ENCODE measurements at places on chromosomes 12 and 14.

DNA sequence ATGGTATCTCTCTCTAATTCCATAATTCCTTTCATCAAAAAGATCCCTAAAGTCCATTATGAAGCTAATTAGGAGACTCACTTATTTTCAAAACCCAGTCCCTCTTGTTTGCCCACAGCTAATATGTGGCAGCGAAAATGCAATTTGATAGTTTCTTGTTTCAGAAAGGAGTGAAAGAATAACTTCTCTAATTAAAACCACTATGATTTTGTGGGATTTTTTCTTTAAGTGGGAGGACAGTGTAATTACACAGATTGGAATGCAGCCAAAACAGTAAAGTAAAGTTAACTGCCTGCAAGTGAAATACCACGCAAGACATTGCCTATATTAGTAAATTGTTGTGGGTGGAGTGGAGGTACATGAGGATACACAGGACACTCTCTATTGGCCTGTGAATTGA, 50.0 kb downstream of the PTPRO start:
- no peak for DNase-seq

DNA sequence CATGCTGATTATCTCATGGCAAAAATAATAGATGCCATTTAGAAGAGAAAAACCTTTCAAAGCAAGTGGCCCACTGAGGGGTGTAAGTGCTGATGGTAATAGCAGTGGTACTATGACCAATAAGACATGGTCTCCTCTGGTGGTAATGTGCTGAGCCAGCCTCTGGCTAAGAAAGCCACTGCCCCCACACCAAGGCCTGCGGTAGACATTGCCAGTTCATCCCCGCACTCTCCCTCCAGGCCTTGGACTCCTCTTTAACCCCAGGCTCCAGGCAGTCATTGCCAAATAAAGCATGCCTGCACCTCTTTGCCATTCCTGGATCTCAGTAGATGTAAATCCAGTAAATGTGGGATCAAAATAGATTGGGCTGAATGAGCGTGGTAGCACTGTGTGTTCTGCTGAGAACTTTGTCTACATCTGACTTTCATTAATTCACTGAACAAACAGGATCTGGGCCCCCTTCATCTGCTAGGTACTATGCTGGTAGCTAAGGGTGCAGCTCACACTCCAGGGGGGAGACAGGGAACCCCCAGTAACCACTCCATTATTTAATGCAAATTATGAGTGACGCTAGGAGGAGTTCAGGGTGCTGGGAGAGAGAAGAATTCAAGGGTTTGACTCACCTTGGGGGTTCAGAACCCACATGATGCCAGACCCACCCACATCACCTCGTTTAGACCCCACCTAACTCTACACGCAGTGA, 89.3 kb downstream of the BCL11B start:
- DNase-seq = no peak

GRCh38 chr14:70563869-70564268, 29.1 kb upstream of the ADAM20 start:
- no peak for DNase-seq

DNA sequence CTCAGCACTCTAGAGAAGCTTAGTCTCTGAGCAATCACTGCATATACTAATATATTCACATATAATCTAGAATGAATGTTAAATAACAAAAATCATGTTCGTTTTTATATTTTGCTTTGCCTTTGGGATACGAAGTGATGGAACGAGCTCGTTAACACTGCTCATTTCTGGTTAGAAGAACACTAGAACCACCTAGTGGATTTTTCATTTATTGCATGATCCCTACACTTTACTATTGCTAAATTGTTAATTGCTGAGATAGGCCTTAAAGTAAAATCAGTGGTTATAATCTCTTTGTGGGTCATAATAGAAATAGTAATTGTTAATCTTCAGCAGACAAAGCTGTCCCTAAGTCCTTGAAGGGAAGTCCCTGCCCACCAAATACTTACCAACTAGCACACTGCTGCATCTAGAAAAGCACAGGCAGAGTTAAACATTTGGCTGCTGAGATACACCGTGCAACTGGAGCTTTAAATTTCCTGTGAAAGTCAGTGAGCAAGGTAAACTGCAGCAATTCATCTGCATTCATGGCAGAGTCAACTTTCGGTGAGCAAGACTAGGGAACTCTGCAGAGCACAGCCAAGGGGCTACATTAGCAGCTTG, 353.7 kb downstream of the APAF1 start:
- no peak for DNase-seq

DNA sequence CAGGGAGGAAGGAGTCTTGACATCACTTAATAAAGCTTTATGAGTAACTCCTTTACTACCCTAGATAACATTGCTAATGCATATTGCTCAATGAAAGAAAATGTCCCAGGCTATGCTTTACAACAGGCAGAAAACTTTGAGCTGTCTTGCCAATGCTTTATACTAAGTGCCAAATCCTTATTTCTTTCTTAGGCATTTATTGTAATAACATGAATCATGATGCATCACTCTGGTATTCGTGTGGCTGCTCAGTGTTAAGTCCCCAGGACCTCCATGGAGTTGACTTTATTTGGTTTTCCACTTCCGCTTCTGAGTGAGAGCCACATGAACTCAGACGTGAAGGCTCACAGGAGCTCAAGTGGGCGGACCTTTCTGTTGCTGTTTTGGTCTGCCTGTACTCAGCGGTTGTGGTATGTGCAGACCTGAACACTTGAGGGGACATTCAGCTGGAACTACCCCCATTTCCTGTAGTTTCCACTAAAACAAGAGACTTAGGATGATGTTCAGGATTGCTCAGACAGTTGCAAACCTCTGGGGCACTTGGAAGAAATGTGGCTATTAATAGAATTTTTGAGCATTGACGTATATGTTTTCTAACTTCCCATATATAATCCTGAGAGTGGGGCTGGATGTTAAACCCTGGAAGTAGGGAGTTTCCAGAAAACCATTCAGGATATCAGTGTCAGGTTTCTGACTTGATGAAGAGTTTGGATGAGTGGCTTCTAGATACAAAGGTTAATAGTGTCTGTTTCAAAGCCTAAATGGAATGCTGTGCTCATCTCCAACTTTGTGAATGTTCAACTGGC, 258.6 kb downstream of the MSRB3 start:
- no peak for DNase-seq

- no peak for DNase-seq
These were observed 19.8 kb upstream of the PZP start for GRCh38 chr12:9227950-9228349.

GRCh38 chr12:53950437-53950773, 4.3 kb upstream of the HOXC12 start:
- no peak for DNase-seq

DNA sequence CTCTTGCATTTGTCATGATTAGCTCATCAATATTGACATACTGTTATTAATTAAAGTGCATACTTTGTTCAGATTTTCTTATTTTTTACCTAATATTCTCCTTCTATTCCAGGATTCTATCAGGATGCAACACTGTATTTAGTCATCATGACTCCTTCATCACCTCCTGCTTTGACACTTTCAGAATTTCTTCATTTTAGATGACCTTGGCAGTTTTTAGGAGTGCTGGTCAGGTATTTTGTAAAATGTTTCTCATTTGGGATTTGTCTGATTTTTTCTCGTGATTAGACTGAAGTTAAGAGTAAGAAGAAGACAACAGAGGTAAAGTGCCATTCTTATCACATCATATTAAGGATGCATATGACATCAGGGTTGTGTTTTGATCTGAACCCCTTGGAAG, 167.0 kb upstream of the FOXG1 start:
- DNase-seq = no peak

- no peak for DNase-seq
These were observed 1.2 kb downstream of the NOVA1 start for GRCh38 chr14:26596543-26597061.

DNA sequence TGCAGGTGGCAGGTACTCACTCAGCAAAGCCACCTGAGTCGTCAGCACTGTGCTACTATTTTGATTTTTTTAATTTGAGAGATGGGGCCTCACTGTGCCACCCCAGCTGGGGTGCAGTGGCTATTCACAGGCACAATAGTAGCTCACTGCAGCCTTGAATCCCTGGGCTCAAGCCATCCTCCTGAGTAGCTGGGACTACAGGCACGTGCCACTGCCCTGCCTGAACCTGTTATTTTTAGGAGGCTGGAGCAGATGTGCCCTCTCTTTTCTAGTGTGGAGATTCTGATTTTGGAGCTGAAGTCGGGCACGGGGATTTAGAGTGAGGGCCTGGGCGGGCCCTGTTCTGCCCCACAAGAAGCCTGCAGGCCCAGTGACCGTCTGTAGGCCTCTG, 17.3 kb downstream of the SLC25A47 start:
- no peak for DNase-seq

DNA sequence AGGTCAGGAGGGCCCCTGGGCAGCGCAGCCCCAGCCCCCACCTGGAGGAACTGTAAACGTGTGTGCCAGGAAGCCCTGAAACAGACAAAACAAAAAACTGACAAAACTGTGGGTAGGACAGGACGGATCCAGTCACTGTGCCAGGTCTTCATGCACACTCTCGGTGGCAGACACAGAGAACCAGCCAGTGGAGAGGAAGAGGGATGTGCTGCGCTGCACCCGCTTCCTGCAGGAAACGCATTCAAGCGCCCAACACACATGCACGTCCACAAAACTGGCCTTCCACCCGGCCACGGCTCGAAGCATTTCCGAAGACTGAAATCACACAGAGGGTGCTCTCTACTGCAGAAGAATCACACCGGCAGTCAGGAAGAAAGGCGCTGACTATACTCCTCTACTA, 16.9 kb downstream of the BRF1 start:
- no peak for DNase-seq

- no peak for DNase-seq
These were observed 16.3 kb upstream of the DLK1 start for GRCh38 chr14:100710391-100710790.

GRCh38 chr12:5456906-5457305, 25.0 kb downstream of the NTF3 start:
- DNase-seq = no peak

DNA sequence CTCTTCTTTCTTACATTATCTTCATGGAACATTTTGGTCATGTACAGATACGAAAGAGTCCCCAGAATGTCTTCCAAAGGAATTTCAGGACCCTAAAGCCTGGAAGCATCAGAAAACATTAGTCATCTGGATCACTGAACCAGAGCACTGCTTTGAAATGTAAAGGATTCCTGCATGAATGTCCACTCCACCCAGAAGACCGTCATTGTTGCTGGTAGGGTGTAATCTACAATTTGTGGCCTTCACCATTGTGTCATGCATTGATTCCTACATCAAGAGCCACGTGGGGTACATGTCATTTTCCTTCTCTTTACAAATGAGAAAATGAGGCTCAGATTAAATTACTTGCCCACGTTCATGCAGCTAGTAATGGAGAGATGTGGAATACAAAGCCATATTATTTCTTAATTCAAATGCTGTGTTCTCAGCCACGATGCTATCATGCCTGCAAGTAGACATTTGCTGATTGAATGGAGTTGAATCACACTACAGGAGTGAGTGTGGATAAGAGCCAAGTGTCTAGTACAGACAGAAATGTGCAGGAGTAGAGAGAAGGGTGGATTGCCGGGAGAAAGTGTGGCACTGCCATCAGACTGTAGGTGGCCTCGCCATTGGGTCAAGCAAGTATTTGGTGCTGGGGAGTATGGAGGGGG, 231.2 kb downstream of the C12orf75 start:
- DNase-seq = no peak

GRCh38 chr14:31489691-31490090, 1.9 kb upstream of the GPR33 start:
- no peak for DNase-seq

DNA sequence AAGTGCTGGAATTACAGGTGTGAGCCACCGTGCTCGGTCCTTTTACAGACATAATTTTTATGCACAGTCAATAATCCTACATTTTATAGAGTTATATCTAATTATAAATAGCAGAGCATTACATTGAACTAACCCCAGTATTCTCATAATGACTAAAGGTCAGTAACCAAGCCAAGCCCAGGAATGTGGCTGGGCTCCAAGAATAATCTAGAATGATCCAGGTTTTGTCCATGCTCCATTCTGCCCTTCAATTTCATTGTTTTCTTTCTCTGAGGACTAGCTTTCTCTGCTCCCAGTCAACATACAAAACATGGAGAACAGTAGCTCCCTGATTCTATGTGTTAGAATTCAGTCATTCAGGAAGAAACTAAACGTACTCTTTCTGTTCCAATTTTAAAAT, 92.1 kb upstream of the KRR1 start:
- DNase-seq = no peak

DNA sequence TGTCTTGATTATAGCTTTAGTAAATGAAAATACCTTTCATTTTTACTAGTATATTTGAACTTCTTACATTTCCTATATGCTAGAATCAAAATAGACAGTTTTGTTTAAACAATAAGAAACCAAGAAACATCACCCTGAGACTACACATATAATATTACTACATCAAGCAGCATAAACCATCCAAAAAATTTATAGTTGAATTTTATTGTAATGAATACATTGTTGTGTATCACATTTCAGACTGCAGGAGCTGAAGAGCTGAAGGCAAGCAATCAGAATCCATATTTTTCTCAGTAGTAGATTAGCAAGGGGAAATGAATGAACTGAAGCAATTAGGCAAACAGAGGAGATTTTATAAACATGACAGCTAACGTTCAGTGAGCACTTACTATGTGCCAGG, 379.2 kb downstream of the BTG1 start:
- no peak for DNase-seq

DNA sequence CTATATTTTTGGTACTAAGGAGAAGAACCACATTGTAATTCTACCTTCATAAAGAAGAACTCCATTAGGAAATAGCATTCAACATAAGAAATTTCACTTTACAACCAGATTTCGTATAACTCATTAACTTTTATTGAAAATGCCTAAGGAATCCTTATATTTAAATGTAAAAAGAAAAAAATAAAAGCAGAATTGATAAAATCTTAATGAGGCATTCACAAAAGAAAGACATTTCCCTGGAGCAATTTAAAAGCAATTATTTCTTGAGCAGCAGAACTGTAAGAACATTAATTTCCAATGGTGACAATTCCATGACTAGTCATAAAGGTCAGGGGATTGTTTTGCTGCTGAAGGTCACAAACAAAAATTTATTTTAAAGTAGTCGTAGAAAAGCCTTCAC, 1192.8 kb upstream of the TMEM132C start:
- DNase-seq = no peak

- DNase-seq = no peak
These were observed 105.1 kb downstream of the RERG start for GRCh38 chr12:15116086-15116485.

DNA sequence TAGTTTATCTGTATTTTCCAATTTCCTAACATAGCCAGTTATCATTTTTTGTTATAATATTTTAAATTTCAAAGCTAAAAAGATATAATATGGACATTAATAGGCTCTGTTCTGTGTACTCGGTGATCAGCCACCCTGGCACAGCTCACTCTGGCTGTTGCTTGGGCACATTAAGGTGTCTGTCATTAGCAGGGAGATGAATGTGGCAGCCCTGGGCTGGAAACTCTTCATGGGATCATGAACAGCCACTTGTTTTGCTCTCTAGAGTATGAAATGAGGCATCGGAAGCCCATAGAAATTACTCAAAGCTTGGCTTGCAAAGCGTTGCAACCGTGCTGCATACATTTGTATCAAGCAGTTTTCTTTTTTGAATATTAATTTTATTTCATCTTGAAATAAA, 233.2 kb downstream of the DACT1 start:
- no peak for DNase-seq

GRCh38 chr14:40362856-40363255, 930.6 kb upstream of the FBXO33 start:
- DNase-seq = no peak

- no peak for DNase-seq
These were observed 253.9 kb downstream of the CACNA1C start for GRCh38 chr12:2306735-2307134.

- DNase-seq = no peak
These were observed 17.0 kb downstream of the SLC8A3 start for GRCh38 chr14:70171726-70172125.

Data from hematopoietic multipotent progenitor cell treated with erythropoietin and hydrocortisone succinate and interleukin-3 and kit ligand, for 15 days (in vitro differentiated cells).